ENCODE measurements at places on chromosomes 12 and 14. TPM values are rescaled to one million over a fixed set of nuclear protein-coding genes. Genes with fewer than 3 reads are reported as not detected.

The TSPAN8 gene
- not detected for total RNA-seq

The PCED1B gene
- 0.69 TPM for total RNA-seq

The COX8C gene
- total RNA-seq, result not detected

The CABP1 gene
- total RNA-seq, result not detected

The TAPBPL gene
- total RNA-seq, result 7.3 TPM

The TSPAN11 gene
- total RNA-seq, result under 0.01 TPM

The IFNG-AS1 gene
- not detected for total RNA-seq

The CYP46A1 gene
- total RNA-seq, result 0.15 TPM

The ZNF891 gene
- 0.69 TPM for total RNA-seq

Data from melanocyte of skin (primary cell).